ENCODE measurements at places on chromosomes 3 and 15. TPM values are rescaled to one million over a fixed set of nuclear protein-coding genes. Genes with fewer than 3 reads are reported as not detected.

Gene RFT1
- 32.0 TPM for total RNA-seq

DNA sequence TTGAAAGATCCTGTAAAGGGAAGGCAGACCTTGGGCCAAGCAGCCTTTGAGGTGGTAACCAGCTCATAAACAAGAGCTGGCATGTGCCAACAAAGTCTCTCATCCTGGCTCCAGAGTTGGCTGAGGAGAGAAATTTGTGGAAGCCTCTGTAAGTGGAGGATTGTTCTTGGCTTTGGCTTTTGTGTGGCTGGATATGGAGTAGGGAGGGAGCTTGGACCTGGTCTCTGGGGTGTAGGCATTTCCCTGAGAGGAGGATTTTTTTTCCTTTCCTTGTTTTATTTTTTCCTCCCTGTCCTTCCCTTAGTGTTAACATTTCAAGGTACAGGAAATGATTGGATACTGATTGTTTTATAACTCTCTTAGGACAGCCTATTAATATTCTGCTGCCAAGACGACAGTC, 60.8 kb downstream of the ZNF609 start:
- no peak for DNase-seq

- peak; percentile 59 for DNase-seq
These were observed at the start of gene EOGT for GRCh38 chr3:69013253-69014021. TSS of gene EOGT (minus strand) at chr3:69013684. CDS start at chr3:69009846, 3,838 bp downstream.

GRCh38 chr15:49852756-49853155, 231.9 kb downstream of the DTWD1 start:
- DNase-seq, result no peak

GRCh38 chr3:43619588-43619987, 2.2 kb downstream of the ANO10 start:
- DNase-seq, result no peak

Gene MCTP2
- 13.8 TPM for total RNA-seq

Gene ZNF80
- 0.65 TPM for total RNA-seq

GRCh38 chr3:165642761-165643420, 194.3 kb downstream of the BCHE start:
- DNase-seq, result no peak

DNA sequence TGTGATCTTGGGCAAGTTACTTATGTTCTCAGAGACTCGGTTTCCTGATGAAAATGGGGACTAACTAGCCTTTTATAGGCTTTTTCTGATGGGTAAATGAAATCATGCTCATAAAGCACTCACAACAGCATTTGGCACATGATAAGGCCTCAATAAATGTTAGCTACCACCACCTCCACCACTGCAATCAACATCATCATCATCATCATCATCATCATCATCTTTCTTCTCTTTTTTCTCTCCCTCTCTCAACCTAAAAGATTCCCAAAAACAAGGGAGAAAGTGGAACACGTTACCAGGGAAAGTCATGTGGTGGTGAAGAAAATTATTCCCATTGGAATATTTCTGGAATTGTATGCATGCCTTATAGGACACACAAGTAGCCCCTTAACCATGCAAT, 33.6 kb upstream of the FEZF2 start:
- no peak for DNase-seq

Gene TERC
- 4.0 TPM for total RNA-seq

Gene TRAK1
- total RNA-seq, result 30.4 TPM

Gene AGBL1
- total RNA-seq, result not detected

- DNase-seq, result no peak
These were observed 28.4 kb downstream of the CPN2 start for GRCh38 chr3:194322678-194323211.

- DNase-seq, result no peak
These were observed 8.3 kb downstream of the BCL6 start for GRCh38 chr3:187737006-187737367.

DNA sequence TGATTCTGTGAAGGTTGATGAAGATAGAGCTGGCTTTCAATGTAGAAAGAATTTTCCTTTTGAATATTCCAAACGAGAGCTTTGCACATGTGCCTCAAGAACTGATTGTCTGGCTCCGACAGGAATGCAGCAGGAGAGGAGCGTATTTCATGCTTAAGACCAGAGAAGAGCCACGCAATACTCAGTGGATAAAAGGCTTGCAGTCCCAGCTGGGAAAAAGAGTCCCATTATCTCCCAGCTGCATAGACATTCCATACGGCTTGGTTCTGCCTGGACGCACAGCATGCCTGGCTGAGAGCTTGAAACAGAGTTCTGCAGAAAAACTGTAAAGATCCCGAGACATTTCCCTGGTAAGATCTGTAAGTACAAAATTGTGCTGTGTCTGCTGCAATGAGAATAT, at the start of gene CNTN6:
CNTN6 (plus strand) TSS at position 254 of the 400 bp plus-strand sequence. CDS start 54,985 bp downstream, outside the sequence.
- DNase-seq, result no peak

DNA sequence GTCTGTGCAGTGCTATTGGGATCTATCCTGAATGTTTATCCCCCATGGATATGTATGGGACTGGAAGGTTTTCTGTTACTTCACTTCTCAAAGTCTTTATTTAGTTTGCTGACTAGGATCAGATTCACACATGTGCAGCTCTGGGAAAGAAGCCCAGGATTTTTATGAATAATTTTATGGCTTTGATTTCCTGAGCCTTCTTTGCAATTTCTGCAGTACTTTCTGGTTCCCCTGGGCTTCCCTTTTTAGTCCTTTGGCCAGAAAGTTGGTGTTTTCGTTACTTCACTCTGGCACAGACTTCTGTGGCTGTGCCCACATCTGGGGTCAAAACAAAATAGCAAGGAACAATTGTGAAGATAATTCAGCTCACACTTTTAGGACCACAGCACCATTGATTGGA, 721.0 kb downstream of the OTOL1 start:
- DNase-seq, result no peak

Gene GREM1
- not detected for total RNA-seq

Gene C3orf85
- not detected for total RNA-seq

Gene UPK1B
- total RNA-seq, result not detected

Gene CLEC3B
- total RNA-seq, result 0.45 TPM

Gene FBXW12
- not detected for total RNA-seq

DNA sequence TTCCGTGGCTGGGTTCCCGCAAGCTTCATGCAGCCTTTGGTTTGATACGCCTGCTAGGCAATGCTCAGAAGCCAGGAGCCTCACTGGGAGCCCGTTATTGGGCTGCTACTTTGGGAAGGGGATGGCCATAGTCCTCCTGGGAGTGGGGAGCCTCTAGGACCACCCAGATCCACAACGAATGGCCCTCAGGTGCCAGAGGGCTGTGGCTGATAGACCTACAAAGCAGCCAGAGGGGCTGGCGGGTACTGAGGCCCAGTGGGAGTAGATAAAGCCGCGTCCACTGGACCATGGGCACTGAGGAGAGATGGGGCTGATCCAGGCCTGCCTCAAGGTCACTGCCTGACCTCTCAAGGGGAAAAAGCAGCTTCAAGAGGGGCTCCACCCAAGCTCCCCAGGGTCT, 714 bp downstream of the GNAT1 start:
- DNase-seq, result no peak

Gene NEK10
- total RNA-seq, result 0.36 TPM

Gene ERC2
- not detected for total RNA-seq

Gene COL8A1
- not detected for total RNA-seq

GRCh38 chr3:162400697-162401096, 904.1 kb downstream of the OTOL1 start:
- DNase-seq, result no peak

GRCh38 chr15:56534728-56535127, 69.8 kb upstream of the MNS1 start:
- DNase-seq, result no peak

Gene THSD4
- not detected for total RNA-seq

Gene SNX4
- 25.2 TPM for total RNA-seq

- no peak for DNase-seq
These were observed 569.8 kb downstream of the RBMS3 start for GRCh38 chr3:29850641-29851040.

GRCh38 chr3:29176501-29176900, 104.4 kb upstream of the RBMS3 start:
- DNase-seq, result no peak

DNA sequence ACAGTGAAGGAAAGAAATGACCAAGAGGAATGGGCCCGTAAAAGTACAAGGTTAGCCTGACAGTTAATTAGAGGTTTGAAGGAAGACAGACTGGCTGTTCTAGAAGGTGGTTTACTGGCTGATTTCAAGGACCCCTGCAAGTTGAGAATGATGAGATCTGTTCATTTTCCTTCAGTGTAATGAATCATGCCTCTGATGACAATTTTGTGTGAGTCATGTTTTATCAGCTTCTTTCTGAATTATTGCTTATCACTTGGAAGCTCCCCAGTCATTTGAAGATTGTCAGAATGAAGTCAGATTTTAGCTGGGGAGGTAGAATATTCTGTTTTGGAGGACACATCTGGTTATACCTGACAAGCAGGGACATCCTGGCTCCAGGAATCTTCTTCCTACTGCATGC, 50.6 kb downstream of the DRD3 start:
- no peak for DNase-seq

- no peak for DNase-seq
These were observed 352.6 kb downstream of the CGGBP1 start for GRCh38 chr3:87706176-87706575.
